Ovary (tissue), 10 donors: ENCODE measurements at places on chromosomes 11 and 22. TPM values are rescaled to one million over a fixed set of nuclear protein-coding genes. Genes with fewer than 3 reads are reported as not detected.

DNA sequence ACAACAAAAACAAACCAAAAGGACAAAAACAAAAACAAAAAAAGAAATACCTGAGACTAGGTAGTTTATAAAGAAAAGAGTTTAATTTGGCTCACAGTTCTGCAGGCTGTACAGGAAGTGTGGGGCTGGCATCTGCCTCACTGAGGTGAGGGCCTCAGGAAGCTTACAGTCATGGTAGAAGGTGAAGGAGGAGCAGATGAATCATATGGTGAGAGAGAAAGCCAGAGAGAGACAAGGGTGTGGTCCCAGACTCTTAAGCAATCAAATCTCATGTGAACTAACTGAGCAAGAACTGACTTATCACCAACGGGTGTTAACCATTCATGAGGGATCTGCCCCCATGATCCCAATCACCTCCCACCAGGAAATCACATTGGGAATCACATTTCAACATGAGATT, 58.8 kb upstream of the ZBED5 start:
- DNase-seq, result no peak

The CARD18 gene
- not detected for total RNA-seq

GRCh38 chr22:38085501-38085900, 1.5 kb upstream of the SLC16A8 start:
- no peak for DNase-seq

DNA sequence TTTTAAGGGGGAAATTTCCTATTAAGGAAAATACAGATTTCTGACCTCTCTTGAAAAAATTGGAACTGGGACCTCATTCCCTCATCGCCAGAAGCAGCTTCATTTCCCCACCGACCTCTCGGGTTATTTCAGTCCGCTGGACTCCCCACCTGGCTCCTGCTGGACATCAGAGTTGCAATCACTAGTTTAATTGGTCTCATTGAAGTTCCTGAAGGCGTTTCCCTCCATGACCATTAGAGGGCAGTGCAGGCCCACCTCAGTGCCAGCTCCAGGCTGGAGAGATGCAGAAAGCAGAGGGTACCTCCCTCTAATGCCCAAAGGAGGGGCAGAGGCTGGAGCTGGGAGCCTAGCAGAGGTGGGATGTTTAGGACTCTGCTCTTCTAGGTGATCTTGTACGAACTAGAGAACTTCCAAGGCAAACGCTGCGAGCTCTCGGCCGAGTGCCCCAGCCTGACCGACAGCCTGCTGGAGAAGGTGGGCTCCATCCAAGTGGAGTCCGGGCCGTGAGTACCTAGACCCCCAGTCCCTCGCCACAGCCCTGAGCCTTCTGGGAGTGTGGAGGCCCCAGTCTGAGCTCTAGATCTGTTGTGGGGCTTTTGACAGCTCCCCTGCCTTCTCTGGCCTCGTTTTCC, 2.7 kb downstream of the CRYBB3 start:
- peak; percentile 48 for DNase-seq

The CEND1 gene
- total RNA-seq, result not detected
